ENCODE measurements at places on chromosomes 6 and 20.

DNA sequence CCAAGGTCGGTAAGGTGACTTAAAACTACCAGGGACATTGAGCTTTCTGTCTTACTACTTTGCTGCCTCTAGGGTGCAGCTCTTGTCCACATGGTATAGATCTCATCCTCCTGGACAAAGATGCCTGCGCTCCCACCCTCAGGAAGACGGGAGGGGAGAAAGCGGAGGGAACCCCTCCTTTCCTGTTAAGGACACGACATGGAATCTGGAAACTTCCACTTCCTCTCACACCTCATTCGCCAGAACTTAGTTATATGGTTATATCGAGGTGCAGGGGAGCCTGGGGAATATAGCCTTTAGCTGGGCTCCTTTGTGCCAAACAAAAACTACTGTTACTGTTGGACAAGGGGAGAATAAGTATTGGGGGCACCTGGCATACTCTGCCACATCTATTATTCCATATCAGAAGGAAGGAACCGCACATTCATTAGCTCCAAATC is 224.3 kb upstream of the TSHZ2 start:
- no peak for DNase-seq

DNA sequence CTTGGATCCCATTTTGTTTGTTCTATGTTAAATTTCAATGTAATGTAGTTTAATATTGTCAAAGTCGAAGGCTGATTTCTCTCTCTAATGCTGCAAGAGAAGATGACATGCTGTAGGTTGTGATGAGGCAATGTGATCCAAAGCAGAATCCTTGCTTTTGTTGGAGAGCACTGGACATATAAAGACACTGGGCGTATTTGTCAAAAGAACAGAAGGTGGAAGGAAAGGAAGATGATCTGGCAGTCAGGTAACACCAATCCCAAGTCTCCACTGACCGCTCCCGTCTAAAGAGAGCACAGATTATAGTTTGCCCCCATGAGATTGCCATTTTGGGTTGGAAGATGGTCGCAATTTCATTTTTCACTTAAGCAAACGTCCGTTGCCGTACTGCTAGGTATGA is 935 bp upstream of the RFX6 start:
- DNase-seq, result no peak

DNA sequence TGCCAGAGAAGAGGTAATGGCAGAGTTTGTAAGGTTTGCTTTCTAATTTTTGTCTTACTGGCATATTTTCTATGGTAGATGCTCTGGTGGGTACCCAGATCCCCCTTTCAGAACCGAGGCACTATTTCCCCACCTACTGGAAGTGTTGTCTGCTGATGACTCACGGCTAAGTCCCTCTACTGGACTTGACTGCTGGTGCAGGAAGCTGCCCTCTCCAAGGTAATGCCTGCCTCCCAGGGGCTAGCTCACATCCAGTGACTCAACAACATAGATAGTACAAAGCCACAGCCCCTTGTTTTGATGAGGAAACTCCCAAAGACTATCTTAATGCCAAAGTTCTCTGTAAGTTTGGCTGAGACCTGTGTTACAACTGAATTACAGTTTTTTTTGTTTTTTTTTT is 285.4 kb upstream of the FLRT3 start:
- peak; percentile 7 for DNase-seq

GRCh38 chr6:87922196-87922946 is 125.3 kb upstream of the SPACA1 start:
- no peak for DNase-seq

Measured in astrocyte of the spinal cord (primary cell).